ENCODE measurements at places on chromosomes 7 and 10.
A peak's percentile ranks its signal among the peaks of the same experiment; 100 is the strongest.

DNA sequence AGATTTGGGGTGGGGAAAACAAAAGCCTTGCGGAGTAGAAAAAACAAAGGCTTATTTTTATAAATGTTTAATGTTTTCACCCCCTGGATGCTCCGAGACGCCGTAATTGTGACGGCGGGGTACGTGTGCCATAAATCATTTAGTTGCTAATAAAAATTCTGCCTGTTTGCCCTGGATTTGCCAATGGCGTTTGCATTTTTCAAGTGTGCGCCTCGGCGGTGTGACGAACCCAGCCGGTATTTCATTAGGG, 2.5 kb upstream of the TNRC18 start:
- H3K27ac ChIP-seq = no peak overlapping the region
- H3K4me1 ChIP-seq = peaks cover 58% of the 10 kb centered on the region
- H3K36me3 ChIP-seq = no peaks in the 10 kb centered on the region
- no peak overlapping the region for H3K4me3 ChIP-seq
- DNase-seq = no peak
- H3K27me3 ChIP-seq = peaks cover 31% of the 10 kb centered on the region

GRCh38 chr10:22753786-22754185, 39.4 kb upstream of the PIP4K2A start:
- no peak overlapping the region for H3K27ac ChIP-seq
- no peak overlapping the region for H3K4me3 ChIP-seq
- no peaks in the 10 kb centered on the region for H3K36me3 ChIP-seq

GRCh38 chr7:7118822-7119221, 63.5 kb upstream of the C1GALT1 start:
- DNase-seq = no peak
- no peaks in the 10 kb centered on the region for H3K36me3 ChIP-seq
- H3K27ac ChIP-seq = no peak overlapping the region

DNA sequence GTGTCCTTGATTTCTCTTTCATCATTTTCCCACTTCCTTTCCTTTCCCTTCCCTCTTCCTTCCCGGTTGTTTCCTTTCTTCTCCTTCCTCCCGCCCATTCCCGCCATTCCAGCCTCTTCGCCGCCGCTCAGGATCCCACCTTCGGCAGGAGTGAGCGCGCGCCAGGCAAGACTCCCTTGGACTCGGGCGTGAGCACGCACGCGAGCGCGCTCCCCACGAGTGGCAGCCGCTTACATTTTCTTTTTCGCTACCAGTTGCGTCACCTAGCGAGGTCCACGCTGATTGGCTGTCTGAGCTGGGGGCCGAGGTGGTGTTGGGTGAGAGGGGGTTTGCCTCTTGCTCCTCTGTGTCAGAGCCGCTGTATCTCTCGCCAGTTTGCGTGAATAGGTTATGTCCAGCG, 11.8 kb downstream of the ZAN start:
- H3K27me3 ChIP-seq = peaks cover 10% of the 10 kb centered on the region
- peak overlapping the region; percentile 90 for H3K4me3 ChIP-seq
- peaks cover 2% of the 10 kb centered on the region for H3K36me3 ChIP-seq
- H3K27ac ChIP-seq = peak overlapping the region; percentile 87

- peaks cover 6% of the 10 kb centered on the region for H3K27me3 ChIP-seq
- H3K4me3 ChIP-seq = no peak overlapping the region
- no peak for DNase-seq
- peaks cover 2% of the 10 kb centered on the region for H3K4me1 ChIP-seq
- no peak overlapping the region for H3K27ac ChIP-seq
Observed at GRCh38 chr10:4477664-4478063, 348.3 kb upstream of the AKR1E2 start.

DNA sequence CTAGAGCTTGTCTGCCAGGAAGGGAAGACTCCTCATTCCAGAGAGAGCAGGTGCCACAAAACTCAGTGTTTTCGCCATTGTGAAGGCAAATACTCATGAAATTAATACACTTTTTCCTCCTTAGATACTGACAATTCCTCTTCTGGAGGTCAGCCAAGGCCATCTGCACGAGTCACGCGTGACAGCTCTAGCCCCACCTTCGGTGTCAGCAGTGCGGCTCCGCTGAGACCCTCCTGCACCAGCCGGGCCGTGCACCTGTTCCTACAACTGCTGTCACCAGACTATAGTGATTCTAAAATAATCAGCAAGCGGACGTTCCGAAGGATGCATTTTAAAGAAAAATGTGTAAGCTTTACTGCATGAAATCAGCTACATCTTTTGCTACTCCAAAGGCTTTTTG, 127.7 kb downstream of the DIP2C start:
- no peak for DNase-seq
- H3K27me3 ChIP-seq = peaks cover 13% of the 10 kb centered on the region
- H3K27ac ChIP-seq = no peak overlapping the region
- H3K4me3 ChIP-seq = no peak overlapping the region

GRCh38 chr10:3960496-3960895, 175.5 kb upstream of the KLF6 start:
- no peaks in the 10 kb centered on the region for H3K27me3 ChIP-seq
- no peak overlapping the region for H3K4me3 ChIP-seq
- H3K27ac ChIP-seq = no peak overlapping the region
- DNase-seq = no peak
- peaks cover 23% of the 10 kb centered on the region for H3K4me1 ChIP-seq

GRCh38 chr10:14545827-14546226, 215.1 kb upstream of the FRMD4A start:
- H3K4me3 ChIP-seq = no peak overlapping the region
- peaks cover 75% of the 10 kb centered on the region for H3K4me1 ChIP-seq

GRCh38 chr7:96045919-96046318, 273.6 kb downstream of the DYNC1I1 start:
- H3K27ac ChIP-seq = no peak overlapping the region
- DNase-seq = no peak
- H3K4me1 ChIP-seq = no peaks in the 10 kb centered on the region
- H3K4me3 ChIP-seq = no peak overlapping the region
- no peaks in the 10 kb centered on the region for H3K36me3 ChIP-seq

DNA sequence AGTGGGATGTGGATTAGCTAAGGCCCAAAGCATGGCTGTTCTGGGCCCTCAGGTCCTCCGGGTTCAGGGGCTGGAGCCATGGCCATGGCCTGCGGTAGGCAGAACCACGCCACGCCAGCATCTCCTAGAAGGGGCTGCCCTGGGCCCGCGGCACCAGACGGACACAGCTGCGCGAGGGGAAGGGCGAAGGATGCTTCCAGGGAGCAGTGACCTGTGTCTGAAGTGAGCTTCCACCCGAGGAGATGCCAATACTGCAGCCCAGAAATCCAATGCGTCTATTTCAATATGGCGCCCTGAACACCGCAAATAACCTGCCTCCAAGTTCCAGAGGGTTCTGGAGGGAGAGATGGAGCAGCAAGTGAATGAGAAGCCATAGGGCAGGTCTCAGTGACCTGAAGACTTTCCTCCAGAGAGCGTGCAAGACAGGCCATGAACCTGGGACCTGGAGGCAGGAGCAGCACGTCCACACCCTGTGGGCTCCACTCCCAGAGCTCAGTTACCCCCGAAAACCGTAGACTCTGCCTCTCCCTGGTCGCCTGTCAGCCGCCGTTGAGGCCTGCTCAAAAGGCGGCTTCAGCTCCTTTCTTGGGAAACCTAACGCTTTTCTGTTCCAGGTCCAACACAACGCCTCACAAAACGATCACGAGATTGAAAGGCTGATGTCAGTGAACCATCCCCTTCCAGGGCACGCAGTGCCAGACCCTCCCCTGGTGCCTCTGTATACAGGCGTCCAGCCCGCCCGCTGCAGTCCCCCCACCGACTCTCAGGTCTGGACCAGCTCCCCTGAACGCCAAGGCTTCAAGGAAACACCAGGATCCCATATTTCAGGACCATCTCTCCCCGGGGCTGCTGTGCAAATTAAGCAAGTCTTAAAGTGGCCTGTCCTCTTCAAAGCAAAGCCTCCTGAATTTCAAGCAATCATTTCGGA, 37.4 kb downstream of the AMZ1 start:
- H3K27me3 ChIP-seq = no peaks in the 10 kb centered on the region
- no peak for DNase-seq
- no peak overlapping the region for H3K4me3 ChIP-seq
- H3K36me3 ChIP-seq = peaks cover 53% of the 10 kb centered on the region
- H3K4me1 ChIP-seq = peaks cover 18% of the 10 kb centered on the region

GRCh38 chr10:104472957-104473745, 119.5 kb downstream of the CFAP58 start:
- no peak overlapping the region for H3K27ac ChIP-seq
- H3K27me3 ChIP-seq = peaks cover 9% of the 10 kb centered on the region
- no peaks in the 10 kb centered on the region for H3K4me1 ChIP-seq

- H3K27ac ChIP-seq = no peak overlapping the region
- peaks cover 84% of the 10 kb centered on the region for H3K36me3 ChIP-seq
- H3K4me3 ChIP-seq = no peak overlapping the region
- H3K4me1 ChIP-seq = no peaks in the 10 kb centered on the region
- no peak for DNase-seq
- no peaks in the 10 kb centered on the region for H3K27me3 ChIP-seq
Observed at GRCh38 chr7:127708788-127709187, 56.8 kb downstream of the SND1 start.

DNA sequence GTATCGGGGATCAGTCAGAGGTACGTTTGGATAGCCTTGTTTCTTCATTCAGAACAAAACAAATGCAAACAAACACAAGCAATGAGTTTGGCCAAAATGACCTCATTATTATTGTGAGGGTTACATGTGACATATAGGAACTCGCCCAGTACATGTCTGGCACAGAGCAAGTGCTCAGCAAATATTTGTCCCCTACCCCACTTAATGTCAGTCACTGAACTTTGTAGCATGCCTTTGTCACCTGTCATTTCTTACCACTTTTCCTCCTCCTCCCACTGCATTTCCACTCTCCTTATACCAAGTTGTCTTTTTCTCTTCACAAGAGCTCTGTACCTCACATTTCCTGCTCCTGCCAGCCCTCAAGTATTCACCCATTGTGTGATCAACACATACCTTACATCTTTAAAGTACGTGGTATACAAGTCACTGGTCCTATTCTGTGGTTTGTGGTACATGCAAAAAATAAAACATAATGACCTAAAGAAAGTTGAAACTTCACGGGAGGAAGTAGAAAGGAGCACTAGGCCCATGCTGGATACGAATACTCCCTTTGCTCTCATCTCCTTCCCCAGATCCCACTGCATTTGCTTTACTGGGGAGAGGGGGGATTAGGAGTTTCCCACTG, 236.0 kb downstream of the INHBA start:
- no peaks in the 10 kb centered on the region for H3K36me3 ChIP-seq
- H3K27ac ChIP-seq = no peak overlapping the region
- no peaks in the 10 kb centered on the region for H3K4me1 ChIP-seq

- no peaks in the 10 kb centered on the region for H3K36me3 ChIP-seq
- H3K27ac ChIP-seq = no peak overlapping the region
- no peak overlapping the region for H3K4me3 ChIP-seq
- no peaks in the 10 kb centered on the region for H3K4me1 ChIP-seq
Observed at GRCh38 chr7:121032645-121033460, 44.3 kb downstream of the CPED1 start.

Measured in activated B cell treated with CpG ODN at 0.5 μM for 24 hours (primary cell).